Mucosa of gallbladder (tissue), 1 donor: ENCODE measurements at places on chromosomes 2 and 18. TPM values are rescaled to one million over a fixed set of nuclear protein-coding genes. Genes with fewer than 3 reads are reported as not detected.

Gene CTNNA2
- 0.37 TPM for total RNA-seq

Gene SLC35F6
- 33.0 TPM for total RNA-seq

Gene PSD4
- 70.3 TPM for total RNA-seq

Gene CD8B2
- total RNA-seq: 0.09 TPM

Gene PRSS56
- total RNA-seq: not detected

Gene CCDC148
- 3.1 TPM for total RNA-seq

Gene REG3G
- 0.66 TPM for total RNA-seq

Gene ST6GAL2
- 28.3 TPM for total RNA-seq

Gene RBM44
- 0.55 TPM for total RNA-seq

Gene CNGA3
- total RNA-seq: not detected

Gene DSC1
- not detected for total RNA-seq

Gene SCYGR8
- not detected for total RNA-seq

Gene GNAL
- total RNA-seq: 3.9 TPM

Gene C2orf81
- 12.9 TPM for total RNA-seq

Gene CHRNA1
- not detected for total RNA-seq

Gene ATP5MC3
- 189 TPM for total RNA-seq

Gene SAG
- total RNA-seq: not detected
